ENCODE measurements at places on chromosomes 6 and 20. TPM values are rescaled to one million over a fixed set of nuclear protein-coding genes. Genes with fewer than 3 reads are reported as not detected.

AVP gene
- not detected for total RNA-seq

DNA sequence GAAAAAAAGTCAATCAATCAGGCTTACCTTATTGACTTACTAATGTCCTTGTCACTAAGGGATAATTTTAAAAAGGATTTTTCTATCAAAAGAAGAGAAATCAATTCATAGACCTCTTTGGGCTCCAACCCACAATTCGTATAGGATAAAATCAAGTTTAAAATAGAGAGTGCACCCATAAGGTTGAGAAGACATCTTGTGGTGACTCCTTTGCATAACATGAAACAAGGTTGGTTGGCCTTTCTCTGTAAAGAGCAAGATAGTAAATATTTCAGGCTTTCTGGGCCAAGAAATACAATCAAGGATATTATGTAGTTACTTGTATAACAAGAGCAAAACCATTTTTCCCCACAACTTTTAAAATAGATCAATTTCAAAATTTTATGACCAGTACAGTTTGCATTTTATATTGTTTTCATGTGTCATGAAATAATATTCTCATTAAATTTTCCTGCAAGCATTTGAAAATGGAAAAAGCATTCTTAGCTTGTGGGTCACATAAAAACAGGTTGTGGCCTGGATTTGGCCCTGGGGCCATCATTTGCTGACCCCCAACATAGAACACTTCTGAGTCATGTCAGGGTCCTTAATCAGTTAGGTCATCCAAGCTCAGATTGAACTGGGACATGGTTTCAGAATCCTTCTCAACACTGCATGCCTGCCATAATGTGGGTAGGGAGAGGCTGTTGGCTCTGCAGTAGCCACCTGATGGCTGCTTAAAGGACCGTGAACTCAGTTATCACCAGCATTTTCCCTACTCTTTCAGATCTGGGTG is 76.7 kb downstream of the MYB start:
- ATAC-seq, result no peak

PAX1 gene
- total RNA-seq, result not detected

DNA sequence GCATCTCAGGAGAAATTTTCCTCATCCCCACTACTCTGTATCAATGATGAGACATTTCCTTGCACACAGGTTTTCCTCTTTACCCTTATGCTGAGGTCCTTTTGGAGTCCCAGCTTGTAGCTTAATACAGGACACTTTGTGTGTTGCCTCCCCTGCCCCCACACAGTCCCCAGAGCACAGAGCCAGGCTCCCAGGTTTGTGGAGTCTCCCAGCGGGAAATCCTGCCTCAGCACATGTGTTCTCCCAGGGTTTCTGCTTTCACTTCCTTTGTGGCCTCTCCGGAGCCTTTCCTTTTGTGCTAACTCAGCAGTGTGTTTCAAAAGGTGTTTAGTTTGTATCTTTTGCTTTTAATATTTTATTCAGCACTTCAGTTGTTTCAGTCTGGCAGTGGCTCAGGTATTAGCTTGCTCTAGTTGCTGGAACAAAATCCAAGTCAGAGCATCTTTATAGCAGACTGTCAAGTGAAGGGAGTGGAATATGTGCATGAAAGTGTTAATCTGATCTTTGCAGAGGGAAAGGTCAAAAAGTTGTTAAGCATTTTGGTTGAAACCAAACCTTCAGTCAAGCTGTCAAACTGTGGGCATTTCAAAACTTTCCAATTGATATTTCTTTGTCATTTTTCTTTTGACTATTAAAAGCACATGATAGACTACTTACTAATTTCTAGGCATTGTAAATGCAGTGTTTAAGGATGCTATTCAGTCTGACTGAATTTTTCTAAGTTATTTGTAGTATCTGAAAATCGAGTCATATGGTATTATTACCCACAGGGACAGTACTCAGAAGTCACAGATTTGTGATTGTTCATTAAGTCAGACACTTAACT is 8.6 kb downstream of the SNX9 start:
- no peak for ATAC-seq

CLDN20 gene
- not detected for total RNA-seq

GRCh38 chr6:62891065-62891647 is 320.1 kb upstream of the FKBP1C start:
- no peak for ATAC-seq

DNA sequence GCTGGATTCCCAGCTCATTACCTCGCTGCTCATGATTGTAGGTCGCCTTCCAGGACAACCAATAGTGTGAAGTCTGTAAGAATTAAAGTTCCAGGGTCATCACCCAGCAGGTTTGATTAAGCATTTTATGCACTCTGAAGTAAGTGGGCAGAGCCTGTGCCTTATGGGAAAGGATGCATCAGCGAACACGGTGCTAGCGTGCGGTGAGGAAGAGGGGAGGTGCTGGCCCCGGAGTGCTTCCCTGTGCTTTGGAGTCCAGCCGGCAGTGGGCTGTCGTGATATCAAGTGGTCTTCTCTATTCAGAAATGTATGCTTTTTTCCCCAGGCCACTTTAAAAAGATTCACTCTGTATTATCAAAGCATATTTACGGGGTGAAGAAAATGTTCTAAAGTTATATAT is 16.0 kb downstream of the DUSP22 start:
- ATAC-seq, result no peak

Measured in esophagus mucosa (tissue), 1 donor.